ENCODE measurements at places on chromosomes 4 and X.

DNA sequence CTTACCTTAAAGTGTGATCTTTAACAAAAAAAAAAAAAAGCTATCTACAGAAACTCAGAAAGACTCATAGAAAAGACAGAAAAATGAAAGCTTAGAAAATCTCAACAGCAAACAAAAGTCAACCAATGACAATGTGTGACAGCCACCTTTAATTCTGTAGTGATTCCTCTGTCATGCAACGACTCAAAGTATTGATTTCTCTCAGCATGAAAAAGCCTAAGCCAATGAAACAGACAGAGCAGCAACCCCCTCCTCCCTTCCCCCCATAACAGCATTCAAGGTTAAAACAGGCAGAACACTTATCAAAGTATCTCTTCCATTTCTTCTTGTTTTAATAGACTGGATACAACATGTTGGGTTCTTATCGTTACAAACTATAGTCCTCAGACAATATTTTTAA is 112.5 kb downstream of the MAB21L2 start:
- DNase-seq = no peak

- DNase-seq = no peak
Observed at GRCh38 chr4:44479731-44480130, 31.1 kb upstream of the KCTD8 start.

GRCh38 chr4:6634746-6635145 is 5.7 kb upstream of the MRFAP1 start:
- DNase-seq = no peak

GRCh38 chr4:2795300-2795892 is 2.5 kb downstream of the SH3BP2 start:
- DNase-seq = no peak

DNA sequence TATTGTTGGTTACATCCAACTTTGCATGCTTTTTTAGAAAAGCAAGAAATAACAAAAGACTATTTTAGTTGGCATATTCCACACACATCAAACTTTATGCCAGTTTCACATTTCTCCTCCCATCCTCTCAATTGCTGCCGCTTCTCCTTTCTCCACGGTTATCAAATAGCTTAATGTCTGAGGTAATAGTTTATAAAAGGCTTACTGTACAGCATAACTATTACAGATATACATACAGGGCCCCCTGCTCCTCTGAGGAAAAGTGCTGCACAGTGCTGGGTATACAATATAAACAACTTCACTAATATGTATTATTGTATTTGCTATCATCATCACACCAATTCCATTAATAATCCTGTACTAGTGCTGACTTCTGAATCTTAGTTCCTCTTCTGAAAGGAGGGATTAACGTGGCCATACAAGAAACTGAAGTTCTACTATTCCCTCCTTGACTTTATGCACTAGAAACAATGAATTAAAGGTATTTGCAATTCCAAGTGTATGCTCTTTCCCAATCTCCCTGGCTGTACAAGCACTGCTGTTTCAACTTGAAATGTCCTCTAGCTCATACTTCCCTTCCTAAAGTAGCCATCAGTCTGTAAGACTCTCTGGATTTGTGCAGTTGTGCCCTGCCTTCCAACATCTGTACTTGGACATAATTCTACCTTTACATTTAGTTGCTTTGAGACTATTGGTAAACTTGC is 2.5 kb downstream of the CCNI start:
- DNase-seq = no peak

DNA sequence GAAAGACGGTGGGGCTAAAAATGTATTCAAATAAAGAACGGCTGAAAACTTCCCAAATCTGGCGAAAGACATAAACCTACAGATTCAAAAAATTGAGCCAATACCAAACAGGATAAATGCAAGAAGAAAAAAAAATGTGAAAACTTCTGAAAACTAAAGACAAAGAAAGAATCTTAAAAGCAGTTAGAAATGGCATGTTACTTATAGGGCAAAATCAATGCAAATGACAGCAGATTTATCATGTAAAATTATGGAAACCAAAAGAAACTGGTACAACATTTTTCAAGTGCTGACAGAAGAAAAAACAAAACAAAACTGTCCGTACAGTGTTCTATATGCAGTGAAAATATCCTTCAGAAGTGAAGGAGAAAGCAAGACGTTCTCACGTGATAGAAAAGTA is 239.0 kb downstream of the PDGFC start:
- no peak for DNase-seq

Measured in D721Med (cell line).